ENCODE measurements at places on chromosomes 6 and 20.

DNA sequence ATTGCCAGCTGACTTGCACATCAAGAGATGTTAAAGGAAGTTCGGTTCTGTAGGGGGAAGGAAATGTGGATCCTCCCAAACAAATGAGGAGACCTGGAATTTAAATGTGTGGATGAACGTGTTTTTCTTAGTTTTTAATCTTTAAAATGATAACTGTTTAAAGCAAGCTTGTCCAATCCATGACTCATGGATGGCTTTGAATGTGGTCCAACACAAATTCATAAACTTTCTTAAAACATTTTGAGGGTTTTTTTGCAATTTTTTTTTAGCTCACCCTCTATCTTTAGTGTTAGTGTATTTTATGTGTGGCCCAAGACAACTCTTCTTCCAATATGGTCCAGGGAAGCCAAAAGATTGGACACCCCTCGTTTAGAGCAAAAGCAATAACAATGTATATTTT, 12.6 kb downstream of the TUBB2B start:
- no peak for DNase-seq

DNA sequence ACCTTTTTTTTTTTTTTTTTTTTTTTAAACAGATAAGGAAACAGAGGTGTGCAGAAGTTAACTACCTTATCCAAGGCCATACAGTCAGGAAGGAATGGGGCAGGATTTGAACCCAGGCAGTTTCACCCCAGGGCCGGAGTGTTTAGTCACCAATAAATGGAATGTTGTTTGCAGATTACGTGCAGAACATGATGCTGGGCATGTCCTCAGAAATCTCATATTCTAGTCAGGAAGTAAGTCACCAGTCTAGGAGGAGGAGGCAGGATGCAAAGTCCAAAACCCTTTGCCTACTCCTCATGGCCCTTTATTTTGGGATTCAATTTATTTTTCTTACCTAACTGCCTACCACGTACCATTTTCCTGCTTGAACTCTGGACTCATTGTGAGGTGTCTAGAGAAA, 57.1 kb upstream of the LRRC1 start:
- no peak for DNase-seq

DNA sequence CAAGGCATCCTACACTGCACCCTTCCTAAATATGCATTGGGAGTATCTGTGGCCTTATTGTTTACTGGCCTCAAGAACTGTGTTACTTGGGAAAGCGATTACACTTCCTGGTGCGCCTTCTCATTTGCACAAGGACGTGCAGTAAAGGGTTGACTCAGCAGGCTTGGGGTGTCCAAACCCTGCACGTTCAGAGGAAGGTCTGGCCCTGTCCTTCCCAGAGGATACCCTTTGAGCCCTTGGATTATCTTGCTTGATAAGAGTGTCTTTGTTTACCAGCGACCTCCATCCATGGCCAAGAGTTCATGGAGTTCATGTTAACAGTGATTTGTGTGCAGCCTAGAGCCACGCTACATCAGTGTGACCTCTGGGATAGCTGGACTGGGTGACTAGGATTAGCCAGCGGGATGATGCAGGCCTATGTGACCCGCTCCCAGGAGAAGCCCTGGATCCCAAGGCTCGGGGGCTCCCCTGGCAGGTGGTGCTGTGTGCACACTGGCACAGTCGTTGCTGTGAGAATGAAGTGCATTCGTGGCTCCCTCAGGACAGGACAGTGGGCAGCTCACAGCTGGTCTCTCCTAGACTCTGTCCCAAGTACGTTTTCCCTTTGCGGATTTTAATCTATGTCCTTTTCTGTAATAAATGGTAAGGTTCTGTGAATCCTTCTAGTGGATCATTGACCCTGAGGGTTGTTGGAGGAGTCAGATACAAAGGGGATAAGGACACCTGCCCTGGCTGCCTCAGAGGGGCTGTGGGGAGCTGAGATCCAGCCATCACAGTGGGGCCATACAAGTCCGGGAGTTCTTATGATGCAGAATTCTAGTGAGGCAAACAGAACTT, 73.5 kb downstream of the TTLL2 start:
- no peak for DNase-seq

DNA sequence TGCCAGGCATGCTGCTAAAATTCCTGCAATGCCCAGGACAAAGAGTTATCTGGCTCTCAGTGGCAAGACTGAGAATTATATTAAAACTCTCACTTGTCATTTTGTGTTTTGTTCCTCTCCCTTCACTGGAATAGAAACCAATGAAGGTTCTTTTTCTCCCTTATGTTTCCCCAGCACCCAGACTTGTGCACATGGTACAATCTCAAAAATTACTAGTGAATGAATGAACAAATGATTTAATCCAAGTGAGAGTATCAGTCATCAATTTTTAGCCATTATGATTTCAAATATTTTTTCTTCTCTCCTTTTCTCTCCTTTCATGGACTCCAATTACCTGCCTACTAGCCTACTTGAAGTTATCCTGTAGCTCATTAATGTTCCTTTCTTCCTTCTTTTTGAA, 70.1 kb downstream of the BCAS1 start:
- DNase-seq, result no peak

DNA sequence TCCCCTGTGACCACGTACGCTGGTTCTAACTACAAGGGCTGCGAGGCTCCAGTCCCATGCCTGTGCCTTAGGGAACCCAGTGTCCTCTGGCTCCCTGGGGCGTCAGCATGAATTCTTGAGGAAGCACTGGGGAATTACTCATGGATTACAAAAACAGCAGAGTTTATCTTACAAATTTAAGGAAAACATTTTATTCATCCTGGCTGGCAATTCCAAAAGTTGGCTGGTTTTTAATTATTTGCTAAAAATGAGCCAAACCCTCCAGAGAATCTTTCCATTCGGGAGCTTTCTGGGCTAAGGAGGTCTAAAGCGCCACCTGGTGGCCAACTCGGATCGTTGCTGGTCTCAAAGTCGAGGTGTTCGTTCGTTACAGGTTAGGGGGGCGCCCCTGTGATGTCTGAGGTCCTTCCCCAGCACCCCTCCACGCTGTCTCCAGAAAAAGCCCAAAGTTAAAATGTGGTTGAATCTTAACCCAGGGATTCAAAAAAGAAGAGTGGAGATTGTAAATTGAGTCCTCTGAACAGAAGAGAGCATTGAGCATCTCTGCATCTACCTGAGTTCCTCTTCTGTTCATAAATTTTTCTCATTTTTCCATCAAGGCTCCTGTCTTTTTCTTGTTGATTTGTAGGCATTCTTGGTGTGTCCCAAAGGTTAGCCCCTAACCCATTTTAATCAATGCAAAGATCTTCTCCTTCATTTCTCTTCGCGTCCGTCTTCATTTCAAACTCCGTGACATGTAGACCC, 99.4 kb downstream of the BFSP1 start:
- DNase-seq, result no peak

GRCh38 chr6:159059885-159060506, 15.2 kb upstream of the TAGAP start:
- no peak for DNase-seq

DNA sequence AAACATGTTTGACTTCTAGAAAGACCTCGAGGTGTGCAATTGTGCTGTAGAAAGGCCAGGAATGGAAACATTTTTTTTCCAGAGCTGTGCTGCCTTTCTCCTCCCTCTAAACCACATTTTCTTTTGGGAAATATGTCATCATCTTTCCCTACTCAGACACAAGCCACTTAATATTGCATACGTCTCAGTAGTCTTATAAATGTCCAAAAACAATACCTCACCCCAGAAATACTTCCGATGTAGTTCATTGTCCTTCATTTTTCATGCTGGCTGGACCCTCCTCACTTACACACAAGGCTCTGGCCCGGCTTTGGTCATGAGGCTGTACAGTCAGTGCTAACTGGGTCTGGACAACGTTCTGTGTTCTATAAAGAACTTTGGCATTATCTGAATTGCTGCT, 126.4 kb downstream of the SCML4 start:
- no peak for DNase-seq

DNA sequence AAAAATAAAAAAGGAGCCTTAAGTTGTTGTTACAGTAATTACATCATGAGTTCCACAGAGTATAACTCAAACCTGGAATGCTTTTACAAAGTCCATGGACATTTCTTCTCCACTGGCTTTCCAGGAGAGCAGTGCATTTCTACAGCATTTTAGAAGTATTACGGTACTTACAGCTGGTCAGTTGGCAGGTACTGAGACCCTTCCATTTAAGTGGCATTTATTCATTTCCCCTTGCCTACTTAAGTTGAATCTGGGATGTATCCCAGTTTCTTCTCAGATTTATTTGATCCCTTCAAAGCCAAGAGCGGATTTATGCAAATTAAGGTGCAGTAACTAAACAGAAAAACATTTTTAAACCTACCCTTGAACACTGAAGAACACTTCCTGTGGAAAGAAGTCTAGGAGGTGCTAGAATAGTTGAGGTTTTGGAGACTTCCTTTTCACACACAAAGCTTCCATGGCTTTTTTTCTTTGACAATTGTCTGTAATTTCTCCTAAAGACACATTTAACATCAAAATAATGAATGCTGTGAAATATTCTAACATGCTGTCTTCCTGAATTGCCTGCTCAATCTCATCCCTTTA, 3.4 kb downstream of the PRDM13 start:
- no peak for DNase-seq

DNA sequence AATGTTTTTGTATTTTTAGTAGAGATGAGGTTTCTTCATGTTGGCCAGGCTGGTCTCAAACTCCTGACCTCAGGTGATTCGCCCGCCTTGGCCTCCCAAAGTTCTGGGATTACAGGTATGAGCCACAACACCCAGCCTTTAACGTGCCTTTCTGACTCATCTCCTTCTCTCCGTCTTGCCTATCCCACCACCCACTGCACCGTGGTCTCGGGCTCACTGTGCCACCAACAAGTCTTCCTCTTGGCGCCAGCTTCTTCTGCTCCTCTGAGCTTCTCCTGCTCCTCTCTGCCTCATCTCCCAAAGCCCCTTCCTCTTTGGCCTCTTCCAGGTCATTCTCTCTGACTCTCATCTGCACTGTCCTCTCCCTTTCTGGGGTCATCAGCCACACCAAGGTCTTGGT, 41.0 kb downstream of the TMEM242 start:
- no peak for DNase-seq

GRCh38 chr6:26059941-26060340, 27.3 kb upstream of the HFE start:
- DNase-seq, result no peak

- no peak for DNase-seq
Measured at GRCh38 chr6:72560721-72561593, 60.9 kb upstream of the KCNQ5 start.

DNA sequence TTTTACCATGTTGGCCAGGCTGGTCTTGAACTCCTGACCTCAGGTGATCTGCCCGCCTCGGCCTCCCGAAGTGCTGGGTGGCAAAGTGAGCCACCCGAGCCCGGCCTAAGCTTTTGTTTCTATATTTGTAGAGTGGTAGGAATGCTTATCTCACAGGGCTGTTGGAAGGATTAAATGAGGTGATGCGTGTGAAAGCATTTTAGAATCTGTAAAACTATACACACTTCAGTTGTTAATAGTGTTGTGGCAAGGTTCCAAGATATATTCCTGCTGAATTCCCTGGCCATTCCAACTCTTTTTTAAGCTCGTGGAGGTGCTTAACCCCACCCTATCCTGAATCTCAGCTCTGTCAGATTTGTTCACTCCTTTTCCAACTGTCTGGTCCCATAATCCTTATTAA, 89.9 kb upstream of the AKIRIN2 start:
- DNase-seq, result no peak

DNA sequence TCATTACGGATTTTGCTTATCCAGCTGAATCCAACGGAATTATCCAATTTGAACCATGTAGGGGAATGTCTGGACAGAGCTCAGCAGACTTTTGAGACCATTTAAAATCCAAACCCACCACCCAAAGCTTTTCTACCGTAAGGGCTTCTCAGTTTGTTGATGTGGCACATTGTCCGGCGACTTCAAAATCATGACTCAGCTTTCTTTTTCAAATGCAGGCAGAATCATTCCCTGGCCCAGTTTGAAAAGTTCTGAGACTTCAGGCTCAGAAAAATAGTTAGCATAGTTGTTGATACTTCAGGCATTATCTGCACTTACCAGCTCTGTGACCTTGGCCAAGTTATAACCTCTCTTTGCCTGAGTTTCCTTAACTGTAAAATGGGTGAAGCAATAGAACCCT, 182.2 kb downstream of the PTPRT start:
- no peak for DNase-seq

DNA sequence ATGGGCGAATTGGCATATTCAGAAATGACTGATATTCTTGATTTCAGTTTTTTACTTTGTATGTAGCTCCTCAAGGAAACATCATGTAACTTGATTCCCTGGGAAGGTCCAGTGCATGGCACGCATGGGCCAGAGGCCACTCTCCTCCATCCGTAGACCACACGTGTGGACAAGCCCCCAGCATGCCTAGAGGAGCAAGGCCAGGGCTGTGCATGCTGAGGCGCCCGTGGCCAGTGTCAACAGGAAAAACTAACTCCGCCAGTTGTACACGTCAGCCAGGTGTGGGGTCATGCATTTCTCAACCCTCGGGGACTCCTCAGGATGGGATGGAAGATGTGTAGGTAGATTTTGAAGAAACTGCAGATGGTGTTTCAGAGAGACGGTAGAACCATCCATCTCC, 37.8 kb upstream of the CD93 start:
- DNase-seq, result no peak

DNA sequence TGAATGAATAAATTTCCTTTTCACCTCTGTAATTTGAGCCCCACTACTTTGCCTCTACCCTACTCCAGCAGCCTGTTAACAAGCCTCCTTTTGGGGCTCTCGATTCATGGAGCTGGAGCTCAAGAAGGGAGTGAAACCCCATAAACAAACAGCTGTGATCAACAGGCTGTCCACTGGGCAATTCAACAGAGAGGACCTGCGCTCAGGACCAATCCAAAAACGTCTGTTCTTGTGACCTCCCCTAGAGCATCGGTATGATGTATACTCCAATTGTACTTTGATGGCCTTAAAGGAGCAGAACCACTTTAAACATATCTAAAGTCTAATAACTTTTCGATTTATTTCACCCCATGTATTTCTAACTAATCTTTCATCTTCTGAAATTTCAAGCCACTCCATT, 37.4 kb downstream of the HIVEP2 start:
- DNase-seq, result no peak

- no peak for DNase-seq
Measured at GRCh38 chr20:51126337-51126736, 103.4 kb upstream of the KCNG1 start.

DNA sequence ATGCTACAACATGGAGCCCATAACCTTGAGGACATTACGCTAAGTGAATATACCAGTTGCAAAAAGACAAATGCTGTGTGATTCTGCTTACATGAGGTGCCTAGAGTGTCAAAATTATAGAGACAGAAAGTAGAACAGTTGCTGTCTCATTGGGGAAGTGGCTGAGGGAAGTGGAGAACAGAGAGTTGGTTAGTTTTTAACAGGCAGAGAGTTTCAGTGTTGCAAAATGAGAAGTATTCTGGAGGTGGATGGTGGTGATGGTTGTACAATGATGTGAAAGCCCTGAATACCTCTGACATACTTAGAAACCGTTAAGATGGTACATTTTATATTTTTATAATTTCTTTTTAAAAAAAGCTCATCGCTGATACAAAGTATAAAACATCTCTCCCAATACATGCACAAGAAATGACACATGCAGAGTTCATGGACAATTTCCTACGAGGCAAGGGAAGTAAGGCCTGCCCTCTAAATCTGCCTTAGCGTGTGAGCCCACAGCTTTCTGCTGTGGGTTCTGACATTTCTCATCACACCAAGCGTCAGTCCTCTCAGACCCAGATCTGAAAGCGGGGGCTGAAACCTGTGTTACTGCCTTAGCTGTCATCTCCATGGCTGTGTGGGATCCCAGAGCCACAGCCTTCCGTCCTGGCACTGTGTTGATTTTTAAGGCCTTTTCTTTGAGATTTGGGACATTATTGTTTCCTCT, 126.0 kb downstream of the RNASET2 start:
- no peak for DNase-seq

GRCh38 chr20:22430154-22430745, 154.1 kb downstream of the FOXA2 start:
- DNase-seq, result no peak
